A172 (cell line): ENCODE measurements at places on chromosomes 16 and 17. TPM values are rescaled to one million over a fixed set of nuclear protein-coding genes. Genes with fewer than 3 reads are reported as not detected.

- DNase-seq, result peak; percentile 50
Measured at GRCh38 chr17:83199500-83200201, 120.2 kb downstream of the METRNL start.

GRCh38 chr17:3906881-3907280, 9.4 kb downstream of the P2RX1 start:
- DNase-seq, result no peak

DNA sequence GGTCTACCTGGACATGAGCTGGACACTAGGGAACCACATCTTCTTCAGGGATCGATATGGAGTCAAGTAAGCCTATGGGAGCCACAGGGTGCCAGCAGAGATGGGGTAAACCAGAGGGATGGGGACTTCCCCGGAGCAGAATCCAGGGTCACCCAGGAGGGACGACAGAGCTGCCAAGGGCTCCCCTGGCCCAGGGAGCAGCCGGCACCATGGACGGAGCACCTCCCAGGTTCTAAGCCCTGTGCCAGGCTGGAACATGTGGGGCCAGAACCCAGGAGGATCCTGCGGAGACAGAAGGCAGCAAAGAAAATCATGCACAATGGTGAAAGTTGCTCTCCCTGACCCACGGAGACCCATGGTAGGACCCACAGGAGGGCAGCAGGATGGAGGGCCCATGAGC, 33.6 kb upstream of the KSR1 start:
- DNase-seq, result no peak

GRCh38 chr17:20084621-20085282, 75.6 kb downstream of the SPECC1 start:
- DNase-seq, result no peak

DNA sequence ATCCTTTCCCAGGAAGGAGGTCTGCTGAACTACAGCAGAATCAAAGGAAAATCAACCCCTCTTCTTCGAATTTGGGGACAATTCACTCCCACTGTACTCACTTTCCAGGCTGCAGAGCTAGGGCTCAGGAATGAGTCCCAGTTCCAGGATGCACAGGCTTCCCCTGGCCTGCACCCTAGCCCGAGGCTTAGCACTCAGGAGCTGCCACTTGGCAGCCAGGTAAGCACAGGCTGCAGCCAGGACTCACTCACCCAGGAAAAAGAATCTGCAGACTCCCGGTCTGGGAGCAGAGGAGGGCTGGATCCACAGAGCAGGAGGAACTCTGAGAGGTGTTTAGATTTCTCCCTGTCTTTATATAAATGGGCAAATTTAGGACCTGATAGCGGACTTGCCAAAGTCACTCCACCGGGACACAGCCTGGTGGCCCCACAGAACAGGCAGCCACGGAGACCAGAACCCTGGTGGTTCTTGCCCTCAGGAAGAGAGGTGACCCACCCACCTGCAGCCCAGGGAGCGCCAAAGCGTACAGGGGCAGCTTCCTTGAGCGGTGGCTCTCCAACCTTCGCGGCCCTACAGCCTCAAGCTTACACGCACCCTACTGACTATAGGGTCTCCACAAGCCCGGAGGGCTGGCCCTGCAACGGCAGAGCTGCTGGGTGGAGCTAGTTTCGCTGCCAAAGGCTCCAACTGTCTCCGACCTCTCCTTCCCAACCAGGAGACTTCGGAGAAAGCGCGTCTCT, 4.8 kb downstream of the CBLN1 start:
- DNase-seq, result no peak

DNA sequence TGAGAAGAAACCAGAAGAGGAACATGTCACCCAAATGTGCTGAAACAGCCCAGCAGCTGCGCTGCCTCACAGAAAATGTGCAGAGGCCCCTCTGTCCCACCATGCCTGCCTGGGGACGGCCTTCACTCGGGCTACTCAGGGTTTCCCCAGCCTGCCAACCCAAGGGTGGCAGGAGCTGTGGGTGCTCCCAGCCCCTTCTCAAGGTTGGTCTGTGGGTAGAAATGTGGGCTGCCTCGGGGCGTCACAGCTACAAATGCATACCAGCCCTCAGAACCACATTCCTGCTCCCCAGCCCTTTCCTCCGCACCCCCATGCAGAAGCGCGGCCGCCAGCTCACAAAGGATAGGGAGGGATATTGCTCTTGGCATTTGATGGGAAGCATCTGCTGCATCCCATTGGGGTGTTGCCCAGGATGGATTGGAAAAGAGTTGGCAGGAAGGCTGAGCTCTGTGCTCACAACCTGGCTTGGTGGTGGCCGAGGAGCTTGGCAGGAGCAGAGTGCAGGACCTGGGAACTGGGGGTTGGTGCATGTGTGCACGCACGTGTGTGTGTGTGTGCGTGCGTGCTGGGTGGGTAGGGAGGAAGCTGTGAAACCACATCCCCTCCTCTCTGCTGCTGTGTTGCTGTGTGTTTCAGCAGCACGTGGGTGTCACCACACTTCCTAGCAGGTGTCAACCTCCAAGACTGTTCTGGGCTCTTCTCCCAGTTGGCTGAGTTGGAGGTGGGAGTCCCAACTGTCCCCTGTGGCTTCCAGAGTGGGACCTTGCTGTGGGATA, 304.4 kb downstream of the SEC14L1 start:
- no peak for DNase-seq

DNA sequence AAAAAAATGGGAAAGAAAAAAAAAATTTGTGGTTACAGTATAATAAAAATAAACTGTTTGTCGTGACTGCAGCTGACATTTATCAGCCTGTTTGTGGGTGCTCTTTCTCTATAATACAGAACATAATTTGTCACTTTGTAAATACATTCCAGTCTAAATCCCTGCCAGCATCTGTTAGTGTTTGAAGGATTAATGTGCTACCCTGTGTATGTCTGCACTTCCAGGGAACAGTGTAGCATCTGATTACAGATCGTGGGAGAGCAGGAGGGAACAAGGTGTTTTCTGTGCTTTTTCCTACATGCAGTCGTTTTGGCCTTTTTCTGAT, 265.1 kb downstream of the WWOX start:
- DNase-seq, result no peak

DNA sequence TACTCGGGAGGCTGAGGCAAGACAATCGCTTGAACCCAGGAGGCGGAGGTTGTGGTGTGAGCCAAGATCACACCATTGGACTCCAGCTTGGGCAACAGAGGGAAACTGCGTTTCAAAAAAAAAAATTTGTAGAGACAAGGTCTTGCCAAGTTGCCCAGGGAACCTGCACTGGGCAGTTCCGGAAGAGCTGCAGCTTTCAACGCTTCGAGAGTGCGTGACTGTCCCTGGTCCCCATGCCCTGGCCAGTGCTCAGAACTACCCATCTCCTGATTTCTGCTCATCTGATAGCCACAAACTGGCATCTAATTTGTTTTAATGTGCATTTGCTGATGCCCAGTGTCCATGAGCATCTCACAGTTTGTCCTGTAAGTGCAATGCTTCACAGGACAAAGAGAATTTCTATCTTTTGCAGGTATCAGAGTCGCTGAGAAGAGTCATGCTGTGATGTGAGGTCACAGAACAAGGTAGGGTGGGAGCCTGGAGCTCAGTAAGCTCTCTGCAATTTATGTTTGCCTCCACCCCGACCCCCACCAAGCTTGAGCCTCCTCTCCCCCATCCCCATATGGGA, 3.9 kb downstream of the ACTG1 start:
- peak; percentile 40 for DNase-seq

DNA sequence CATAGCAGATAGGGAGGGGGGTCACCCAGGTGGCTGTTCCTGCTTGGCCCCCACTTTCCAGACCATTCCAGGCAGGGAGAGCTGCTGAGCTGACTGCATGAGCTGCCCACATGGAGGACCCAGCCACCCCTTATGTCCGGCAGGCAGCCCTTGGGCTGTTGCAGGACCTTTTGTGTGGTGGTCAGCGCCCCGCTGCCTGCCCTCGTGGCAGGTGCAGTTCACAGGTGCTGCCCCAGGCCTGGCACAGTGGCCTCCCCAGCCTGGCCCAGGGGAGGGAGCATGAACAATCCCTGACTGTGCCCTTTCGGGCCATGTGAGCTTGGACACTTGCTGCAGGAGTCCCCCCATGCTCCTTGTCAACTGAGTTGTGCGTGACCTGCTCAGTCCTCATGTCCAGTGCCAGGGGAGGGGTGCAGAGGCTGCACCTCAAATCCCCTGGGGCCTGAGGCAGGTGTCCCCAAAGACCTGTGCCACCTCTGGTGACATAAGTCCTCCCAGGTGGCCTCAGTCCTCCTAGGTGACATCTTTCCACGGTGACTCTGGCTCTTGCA, 8.6 kb downstream of the TBC1D26 start:
- no peak for DNase-seq

- DNase-seq, result no peak
Measured at GRCh38 chr17:66580956-66581391, 253.9 kb upstream of the CACNG5 start.

GRCh38 chr16:55539488-55539887, 27.0 kb upstream of the CAPNS2 start:
- no peak for DNase-seq

GRCh38 chr16:5328546-5328945, 231.0 kb upstream of the EEF2KMT start:
- no peak for DNase-seq

DNA sequence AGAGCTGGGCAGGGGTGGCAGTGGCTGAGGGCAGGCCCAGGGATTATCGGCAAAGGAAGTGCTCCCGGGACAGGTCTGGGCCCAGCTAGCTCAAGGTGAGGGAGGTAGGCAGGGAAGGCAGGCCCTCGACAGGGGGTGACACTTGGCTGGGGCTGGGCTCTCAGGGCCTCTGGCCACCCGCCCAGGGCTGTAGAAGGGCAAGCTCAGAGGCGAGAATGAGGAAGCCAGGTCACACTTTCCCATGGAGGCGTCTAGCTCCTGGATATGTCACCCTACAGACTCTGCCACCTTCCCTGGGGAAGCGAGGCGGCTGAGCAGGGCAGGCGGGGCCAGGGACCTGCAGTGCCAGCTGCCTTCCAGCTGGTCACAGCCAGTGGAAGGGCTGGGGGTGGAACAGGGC, 19.1 kb downstream of the FAM83G start:
- DNase-seq, result no peak

DNA sequence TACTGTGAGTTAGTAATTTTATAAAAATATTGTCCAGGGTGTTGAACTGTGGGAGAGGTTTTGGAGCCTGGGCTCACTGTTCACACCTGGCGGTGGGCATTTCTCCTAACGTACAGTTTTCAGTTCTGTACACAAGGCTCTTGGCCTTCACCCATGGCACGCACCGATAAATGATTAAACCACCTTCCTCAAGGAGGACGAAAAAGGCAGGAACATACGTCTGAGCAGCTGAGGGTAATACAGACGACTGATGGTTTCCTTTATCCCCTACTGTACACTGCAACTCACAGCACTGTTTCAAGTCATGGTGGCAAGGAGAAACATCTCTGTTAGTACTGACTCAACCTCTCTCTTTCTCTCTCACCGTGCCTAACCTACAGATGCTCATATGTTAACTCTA, 1.4 kb upstream of the ST6GALNAC1 start:
- no peak for DNase-seq

GRCh38 chr16:15055141-15056053, 477 bp downstream of the NTAN1 start:
- peak; percentile 32 for DNase-seq

PRR29 gene
- total RNA-seq, result 0.31 and 0.76 TPM in 2 replicates

MSLN gene
- 6.5 and 7.6 TPM in 2 replicates for total RNA-seq

TMEM88 gene
- not detected in 2 replicates for total RNA-seq

NPIPA5 gene
- total RNA-seq, result not detected in 2 replicates

MPP2 gene
- total RNA-seq, result 4.8 TPM in 2 replicates

ZG16 gene
- total RNA-seq, result not detected in 2 replicates

MPV17L gene
- 0.02 TPM in 1 of 2 replicates, not detected in the other for total RNA-seq
